Mammary epithelial cell (primary cell): ENCODE measurements at places on chromosomes 16 and 17. TPM values are rescaled to one million over a fixed set of nuclear protein-coding genes. Genes with fewer than 3 reads are reported as not detected.

GRCh38 chr16:66856184-66856730, 12.0 kb downstream of the CA7 start:
- no peak for DNase-seq

DNA sequence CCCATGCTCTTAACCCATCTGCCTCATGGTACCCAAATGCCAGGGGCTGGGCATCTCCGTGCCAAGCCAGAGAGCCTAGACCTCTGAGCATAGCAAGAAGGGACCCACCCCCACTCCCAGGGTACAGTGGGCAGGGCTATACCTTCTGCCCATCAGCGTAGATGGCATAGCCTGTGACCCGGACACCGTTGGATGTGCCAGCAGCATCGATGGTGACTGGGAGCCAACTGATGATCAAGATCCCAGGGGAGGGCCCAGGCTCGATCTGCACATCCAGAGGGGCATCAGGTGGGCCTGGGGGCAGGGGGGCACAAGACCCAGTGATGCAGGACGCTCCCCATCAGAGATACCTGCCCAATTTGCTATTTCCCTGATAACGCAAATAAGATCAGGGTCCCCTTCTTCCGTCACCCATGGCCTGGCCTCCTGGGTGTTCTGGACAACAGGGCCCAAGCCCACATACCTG, 17.1 kb downstream of the TSPOAP1 start:
- no peak for DNase-seq

DNA sequence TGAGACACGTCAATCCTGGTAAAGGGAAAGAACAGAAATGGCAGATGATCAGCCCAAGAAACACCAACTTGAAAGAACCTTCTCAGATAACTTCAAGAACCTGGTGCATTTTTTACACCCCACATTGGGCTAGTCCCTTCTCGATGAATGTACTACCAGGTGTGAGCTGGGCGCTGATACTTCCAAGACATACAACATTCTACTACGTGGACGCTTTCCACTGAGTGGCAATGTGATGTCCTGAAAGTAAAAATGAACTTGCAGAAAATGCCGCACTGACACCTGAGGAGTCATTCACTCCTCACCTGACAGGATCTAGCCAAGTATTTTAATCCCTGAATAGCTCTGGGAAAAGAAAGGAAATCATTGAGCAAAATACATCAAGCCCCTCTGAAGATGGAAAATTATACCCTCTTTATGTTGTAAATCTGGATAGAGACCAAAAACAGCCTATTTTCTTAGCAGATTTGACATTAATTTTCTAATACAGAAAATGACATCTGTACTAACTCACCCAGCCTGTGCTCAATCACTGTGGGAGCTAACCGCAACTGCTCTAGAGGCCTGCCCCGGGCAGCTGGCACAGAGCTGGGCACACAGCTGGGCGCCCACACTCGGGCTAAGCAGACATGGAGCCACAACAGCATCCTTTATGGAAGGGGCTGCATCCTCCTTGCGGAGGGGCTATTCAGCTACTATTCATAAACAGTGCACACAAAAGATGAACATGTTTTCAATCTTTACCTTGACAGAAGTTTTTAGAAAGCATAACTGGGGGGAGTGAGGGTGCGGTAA, 16.2 kb downstream of the SNN start:
- DNase-seq: no peak

IRX6 gene
- 0.11 TPM in 1 of 2 replicates, not detected in the other for total RNA-seq

UBB gene
- 633 TPM for total RNA-seq

ACSM2A gene
- total RNA-seq: not detected in 2 replicates
